Activated T-cell treated with anti-CD3 and anti-CD28 coated beads for 24 hours (primary cell): ENCODE measurements at places on chromosomes 12 and 14.
A peak's percentile ranks its signal among the peaks of the same experiment; 100 is the strongest.

- no peak for DNase-seq
These were observed 636.4 kb downstream of the SLC16A7 start for GRCh38 chr12:60231976-60232907.

DNA sequence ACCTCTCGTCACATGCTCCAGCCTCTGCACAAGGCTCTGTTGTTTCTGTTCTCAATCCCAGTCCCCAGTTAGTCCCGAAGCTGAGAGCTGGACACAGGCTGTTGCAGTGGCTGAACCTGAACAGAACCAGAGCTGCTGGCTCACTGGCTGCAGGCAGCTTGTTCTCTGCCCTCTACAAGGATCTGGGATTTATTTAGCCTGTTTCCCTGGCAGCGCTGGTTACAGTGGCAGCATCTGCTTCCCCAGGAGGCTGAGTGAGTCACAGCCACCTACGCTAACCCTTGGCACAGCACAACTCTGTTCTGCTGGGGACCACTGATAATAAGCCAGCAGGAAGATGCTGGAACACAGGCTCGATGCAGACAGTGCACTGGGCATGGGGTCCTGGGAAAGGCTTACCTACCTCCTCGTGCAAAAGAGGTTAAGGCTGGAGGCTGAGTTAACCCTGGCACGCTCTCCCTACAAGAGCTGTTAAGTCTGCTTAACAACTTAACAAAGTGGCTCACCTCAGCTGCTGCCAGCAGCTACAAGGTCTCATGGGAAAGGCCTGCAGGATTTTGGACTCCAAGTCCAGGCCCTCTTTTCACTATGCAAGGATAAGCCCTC lies 299.6 kb downstream of the PCNX1 start:
- no peak for DNase-seq

- DNase-seq: no peak
These were observed 180.6 kb downstream of the AKAP6 start for GRCh38 chr14:32509632-32510187.

GRCh38 chr12:28350502-28350901 lies 160.2 kb downstream of the CCDC91 start:
- DNase-seq: no peak

DNA sequence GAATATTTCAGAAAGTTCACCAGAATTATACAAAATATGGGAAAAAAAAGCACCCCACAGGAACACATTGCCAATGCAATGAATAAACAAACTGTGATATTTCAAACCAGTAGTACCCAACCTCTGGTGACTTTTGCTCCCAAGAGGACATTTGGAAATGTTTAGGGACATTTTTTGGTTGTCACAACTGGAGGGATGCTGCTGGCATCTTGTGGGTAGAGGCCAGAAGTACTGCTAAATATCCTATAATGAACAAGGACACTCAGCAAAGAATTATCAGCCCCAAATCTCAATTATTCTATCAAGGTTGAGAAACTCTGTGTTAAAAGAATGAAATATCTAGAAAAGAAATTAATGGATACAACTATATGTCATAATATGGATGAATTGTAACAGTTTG lies 1334.4 kb upstream of the FLRT2 start:
- no peak for DNase-seq

DNA sequence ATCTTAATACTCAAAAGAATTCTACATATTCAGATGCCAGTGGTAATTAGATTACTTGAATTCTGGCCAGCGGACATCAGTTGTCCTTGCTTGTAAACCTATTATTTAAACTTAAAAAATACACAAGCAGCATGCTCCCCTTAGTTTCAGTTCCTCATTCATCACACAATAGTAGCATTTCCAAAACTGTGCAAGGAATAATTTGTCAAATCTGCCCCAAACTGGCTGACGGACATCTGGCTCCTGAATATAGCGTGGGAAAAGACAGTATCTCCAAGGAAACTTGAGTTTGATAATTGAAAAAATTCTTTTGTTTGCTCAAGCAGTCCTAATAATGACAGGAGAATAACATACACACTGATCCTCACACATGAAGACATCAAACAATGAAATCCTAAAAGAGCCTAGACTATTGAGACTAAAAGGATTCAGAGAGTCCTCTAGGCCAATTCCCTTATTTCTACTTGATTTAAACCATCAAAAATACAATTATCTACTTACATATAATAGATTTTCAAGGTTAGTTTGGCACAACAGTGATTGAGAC lies 90.4 kb downstream of the KIF21A start:
- DNase-seq: no peak

GRCh38 chr12:95205685-95206084 lies 11.6 kb downstream of the FGD6 start:
- no peak for DNase-seq

DNA sequence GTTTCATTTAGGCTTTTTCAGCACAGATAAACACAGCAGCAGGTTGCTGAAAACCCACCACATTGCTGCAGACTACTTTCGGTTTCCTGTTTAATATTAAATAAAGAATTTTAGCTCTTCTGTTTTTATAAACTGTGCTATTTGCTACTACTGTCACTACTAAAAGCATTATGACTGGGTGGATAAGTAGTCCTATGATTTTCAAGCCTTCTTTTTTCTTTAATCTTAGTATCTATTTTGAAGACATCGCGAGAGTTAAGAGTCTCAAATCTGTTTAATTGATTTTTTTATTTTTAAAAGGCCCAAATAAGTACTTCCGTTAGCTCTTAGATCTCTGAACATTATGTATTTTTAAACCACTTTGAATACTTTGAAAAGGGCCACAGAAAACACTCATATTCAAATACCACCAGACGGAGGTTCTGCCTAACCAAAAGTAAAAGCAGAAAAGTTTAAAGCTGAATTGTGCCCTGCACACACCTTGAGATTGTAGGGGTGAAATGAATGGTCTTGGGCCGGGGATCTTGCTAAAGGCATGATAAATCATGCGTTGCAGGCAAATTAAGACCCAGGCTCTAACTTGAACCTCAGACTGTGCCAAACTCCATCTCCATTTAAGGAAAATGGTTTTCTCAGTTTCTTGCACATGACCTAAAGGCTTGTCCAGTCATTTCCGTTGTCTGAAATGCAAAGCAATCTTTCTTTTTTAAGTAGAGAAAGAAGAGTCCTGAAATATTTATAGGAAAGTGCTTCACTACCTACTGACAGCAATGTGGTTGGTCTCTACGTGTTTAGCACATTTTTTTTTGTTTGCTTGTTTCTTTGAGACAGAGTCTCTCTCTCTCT lies 13.6 kb upstream of the FOXN3 start:
- DNase-seq: peak; percentile 49

GRCh38 chr14:104741803-104742251 lies 11.1 kb upstream of the SIVA1 start:
- DNase-seq: no peak

- DNase-seq: no peak
These were observed 80.3 kb downstream of the AVPR1A start for GRCh38 chr12:63070709-63071108.

DNA sequence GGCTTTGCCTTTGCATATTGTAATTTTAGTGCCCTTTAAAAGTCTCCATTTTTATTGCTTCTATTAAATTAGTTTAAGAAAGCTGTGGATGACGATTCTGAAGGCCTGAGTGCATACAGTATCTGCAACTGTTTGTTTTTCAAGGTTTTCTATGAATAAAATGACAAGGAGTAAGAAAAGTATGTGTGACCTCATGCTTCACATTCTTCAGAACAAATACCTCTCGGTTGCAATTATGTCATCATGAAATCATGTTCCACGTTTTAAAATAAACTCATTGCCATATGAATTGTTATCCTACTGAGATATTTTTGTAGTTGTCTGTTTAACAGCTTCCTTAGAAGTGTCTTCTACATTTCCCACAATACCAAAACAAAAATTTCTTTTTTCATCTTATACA lies 374.6 kb downstream of the MDGA2 start:
- no peak for DNase-seq

GRCh38 chr12:28242496-28243309 lies 52.4 kb downstream of the CCDC91 start:
- no peak for DNase-seq

DNA sequence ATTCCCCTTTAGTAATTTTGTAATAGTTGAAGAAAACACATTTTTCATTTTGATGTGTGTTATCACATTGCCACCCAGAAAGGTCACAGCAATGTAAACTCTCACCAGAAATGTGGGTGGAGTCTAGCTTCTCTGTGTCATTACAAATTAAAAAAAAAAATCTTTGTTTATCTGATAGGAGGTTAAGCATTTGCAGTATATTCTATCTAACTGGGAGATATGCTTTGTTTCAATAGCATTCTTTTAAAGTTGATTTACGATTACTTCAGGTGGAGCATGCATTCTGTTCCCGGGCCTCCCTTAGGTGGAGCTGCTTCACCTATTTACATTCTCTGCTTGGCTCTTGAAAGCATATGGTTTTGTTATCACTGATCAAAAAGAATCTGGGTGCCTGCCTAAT lies 7.8 kb downstream of the ADIPOR2 start:
- DNase-seq: no peak

DNA sequence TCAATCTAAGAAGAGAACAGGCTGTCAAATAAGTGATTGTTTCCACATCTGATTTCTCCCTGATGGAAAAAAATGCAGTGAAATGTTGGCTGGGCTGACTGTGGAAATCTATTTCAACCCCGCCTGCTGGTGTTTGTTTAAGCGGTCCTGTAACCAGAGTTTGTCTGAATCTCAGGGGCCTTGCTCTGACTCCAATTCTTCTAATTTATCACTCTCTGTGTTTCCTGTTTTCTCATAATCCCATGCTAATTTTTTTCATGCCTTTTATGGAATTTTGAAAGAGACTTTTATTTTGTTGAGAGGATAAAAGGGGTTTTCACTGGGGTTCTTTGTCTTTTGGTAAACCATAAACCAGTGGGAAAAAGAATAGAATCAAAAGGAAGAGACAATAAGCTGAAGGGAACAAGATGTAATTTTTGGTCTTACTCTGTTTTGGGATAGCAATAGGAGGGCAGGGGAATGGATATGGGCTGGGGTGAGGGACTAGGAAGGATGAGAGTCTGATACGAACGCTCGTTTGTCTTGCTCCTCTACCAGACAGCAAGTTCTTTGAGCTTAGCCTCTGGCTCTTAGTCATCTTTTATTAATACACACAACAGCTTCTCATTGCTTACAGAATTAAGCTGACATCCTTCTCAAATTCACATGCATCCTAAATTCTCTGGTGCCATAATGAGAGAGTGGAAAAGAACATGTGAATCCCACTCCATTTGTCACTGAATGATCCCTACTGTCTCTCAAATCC lies 8.0 kb upstream of the MGP start:
- no peak for DNase-seq

DNA sequence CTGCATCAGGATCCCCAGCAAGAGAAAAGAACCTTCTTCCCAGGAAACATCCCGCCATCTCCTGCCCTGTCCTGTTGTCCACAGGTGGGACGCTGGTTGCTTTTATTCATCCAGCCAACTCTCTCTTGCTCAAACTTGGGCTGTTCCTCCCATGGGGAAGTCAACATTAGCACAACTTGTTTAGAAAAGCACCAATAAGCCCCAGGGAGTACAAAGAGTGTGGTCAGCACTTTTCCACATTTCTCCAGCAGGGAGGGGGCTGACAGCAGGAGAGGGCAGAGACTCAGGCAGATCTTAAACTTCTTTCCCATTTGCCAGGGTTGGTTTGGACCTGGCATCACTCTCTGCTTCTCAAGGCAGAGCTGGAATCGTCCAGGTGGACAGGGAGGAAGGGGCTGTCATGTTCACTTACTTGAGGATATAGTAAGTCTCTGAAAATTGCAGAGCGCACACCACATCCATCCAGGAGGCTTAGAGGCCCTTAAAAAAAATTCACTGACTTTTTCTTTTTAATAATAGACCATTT lies 74.9 kb downstream of the RBM19 start:
- no peak for DNase-seq

- no peak for DNase-seq
These were observed 1.3 kb upstream of the ATP5MC2 start for GRCh38 chr12:53677016-53677799.

- DNase-seq: no peak
These were observed 69.9 kb downstream of the ARL6IP4 start for GRCh38 chr12:123050331-123050831.

GRCh38 chr12:2083561-2083960 lies 30.8 kb downstream of the CACNA1C start:
- no peak for DNase-seq

GRCh38 chr14:85596562-85596961 lies 66.6 kb downstream of the FLRT2 start:
- DNase-seq: no peak

GRCh38 chr12:68792952-68793351 lies 15.0 kb upstream of the MDM2 start:
- no peak for DNase-seq

DNA sequence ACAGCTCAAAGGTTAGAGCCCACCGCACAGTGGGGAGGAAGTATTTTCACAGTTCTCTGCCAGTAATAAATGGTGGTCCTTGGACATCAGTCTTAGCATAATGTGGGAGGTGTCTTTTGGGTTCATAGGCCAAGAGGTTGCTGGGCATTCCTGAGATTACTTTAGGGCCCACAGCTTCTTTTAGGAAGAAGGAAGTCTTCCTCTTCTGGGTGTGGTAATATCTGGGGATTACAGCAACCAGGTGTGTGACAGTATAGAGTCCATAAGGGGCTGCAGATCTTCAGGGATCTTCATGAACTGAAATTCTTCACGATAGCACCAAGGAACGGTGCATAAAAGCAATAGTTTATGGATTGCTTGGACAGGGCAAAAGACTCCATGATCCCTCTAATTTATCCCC lies 56.2 kb upstream of the PTGR2 start:
- DNase-seq: no peak

- no peak for DNase-seq
These were observed 184.2 kb downstream of the ESR2 start for GRCh38 chr14:64109819-64110554.

- no peak for DNase-seq
These were observed 4.2 kb upstream of the FICD start for GRCh38 chr12:108510836-108511235.

GRCh38 chr14:68564826-68565759 lies 227.8 kb downstream of the ZFP36L1 start:
- DNase-seq: no peak

GRCh38 chr12:117552971-117553370 lies 191.5 kb upstream of the NOS1 start:
- DNase-seq: no peak
